ENCODE measurements at places on chromosomes 7 and 10.

DNA sequence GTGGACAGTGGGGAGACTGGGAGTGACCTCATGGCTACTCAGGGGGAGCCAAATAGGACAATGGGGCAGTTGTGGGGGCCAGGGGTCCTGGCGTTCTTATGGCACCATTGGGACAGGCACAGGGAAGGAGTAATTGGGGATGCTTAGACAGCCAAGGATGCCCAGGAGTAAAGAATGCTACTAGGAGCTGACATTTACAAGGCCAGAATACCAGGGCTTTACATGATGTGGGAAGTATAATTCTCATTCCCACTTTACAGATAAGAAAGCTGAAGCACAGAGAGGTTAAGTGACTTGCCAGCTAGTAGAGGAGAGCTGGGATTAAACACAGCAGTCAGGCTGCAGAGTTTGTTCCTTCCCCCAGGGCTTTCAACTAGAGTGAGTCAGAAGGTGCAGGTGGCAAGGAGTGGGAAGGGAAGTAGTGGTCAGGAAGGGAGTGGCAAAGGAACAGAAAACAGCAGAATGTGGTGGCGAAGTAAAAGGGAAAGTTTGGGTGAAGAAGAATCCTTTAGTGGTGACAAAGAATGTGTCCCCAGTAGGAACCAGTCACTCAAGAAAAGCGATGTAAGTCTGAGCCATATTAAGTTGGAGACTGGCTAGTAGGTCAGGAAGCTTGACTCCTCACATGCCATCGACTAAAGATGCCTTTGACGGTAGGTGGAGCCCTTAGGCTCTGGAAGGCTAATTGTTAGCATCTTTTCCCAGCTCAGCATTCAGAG is 32.8 kb downstream of the CPVL start:
- no peak for DNase-seq

- no peak for DNase-seq
Observed at GRCh38 chr7:37550872-37551271, 102.2 kb upstream of the ELMO1 start.

GRCh38 chr10:63219749-63220148 is 86.6 kb downstream of the NRBF2 start:
- DNase-seq = no peak

GRCh38 chr10:132419538-132420468 is 22.8 kb downstream of the PWWP2B start:
- DNase-seq = no peak

DNA sequence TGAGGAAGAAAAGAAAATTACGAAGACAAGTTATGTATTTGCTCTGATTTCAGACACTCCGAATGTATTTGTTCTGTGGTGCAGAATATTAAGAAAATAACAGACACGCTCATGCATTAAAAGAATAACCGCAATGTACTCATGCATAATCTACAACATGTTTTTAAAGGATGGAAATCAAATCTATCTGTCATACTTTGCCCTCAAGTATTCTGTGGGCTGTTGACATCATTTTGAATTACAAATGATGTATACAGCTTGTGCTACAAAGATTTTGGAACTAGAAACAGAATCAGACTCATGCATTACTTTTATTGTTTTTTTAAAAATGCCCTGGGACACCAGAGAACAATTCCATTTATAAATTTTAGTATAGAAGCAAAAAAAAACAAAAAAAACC is 69.9 kb downstream of the APBB1IP start:
- DNase-seq = no peak

DNA sequence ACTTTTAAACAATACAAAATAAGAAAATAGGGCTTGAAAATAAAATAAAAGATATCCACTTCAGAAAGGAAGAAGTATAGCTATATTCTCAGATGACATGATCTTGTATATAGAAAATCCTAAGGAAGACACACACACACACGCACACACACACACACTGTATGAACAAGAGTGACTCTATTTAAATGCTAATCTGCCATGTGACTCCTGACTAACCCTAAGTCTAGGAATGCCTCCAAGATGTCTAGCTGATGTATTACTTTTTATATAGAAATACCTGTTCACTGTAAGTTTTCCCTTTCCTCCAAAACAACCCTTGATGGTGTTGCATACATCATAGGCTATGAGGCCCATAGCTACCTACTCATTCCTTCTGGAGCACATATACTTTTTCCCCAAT is 173.1 kb upstream of the LRRTM3 start:
- DNase-seq = no peak

DNA sequence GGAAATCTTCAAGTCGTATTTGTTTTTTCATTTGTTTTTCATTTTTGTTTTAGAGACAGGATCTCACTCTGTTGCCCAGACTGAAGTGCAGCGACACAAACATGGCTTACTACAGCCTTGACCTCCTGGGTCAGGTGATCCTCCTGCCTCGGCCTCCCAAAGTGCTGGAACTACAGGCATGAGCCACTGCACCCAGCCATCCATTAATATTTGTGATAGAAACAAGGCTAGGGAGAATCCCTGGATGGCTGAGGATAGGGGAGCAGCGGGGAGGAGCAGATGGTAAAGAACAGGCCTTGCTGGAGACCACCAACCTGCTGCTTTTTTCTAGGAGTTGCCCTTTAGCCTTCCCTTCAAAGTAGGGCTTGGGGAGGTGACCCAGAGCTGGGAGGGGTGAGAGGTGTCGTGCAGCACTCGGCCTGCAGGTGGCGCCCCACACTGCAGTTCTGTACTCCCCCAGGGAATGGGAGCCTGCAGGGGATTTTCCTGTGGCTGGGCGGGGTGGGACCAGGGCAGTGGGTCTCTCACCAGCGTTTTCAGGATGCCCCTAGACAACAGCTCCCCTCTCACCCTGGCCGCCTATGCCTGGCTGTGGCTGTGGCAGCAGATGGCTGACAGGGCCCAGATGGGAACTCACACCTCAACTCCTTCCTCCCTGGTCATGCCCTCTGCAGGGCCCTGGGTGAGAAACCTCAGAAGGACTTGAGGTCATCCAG is 12.6 kb upstream of the CDH23 start:
- peak; percentile 69 for DNase-seq
